ENCODE measurements at places on chromosomes 5 and 9.

DNA sequence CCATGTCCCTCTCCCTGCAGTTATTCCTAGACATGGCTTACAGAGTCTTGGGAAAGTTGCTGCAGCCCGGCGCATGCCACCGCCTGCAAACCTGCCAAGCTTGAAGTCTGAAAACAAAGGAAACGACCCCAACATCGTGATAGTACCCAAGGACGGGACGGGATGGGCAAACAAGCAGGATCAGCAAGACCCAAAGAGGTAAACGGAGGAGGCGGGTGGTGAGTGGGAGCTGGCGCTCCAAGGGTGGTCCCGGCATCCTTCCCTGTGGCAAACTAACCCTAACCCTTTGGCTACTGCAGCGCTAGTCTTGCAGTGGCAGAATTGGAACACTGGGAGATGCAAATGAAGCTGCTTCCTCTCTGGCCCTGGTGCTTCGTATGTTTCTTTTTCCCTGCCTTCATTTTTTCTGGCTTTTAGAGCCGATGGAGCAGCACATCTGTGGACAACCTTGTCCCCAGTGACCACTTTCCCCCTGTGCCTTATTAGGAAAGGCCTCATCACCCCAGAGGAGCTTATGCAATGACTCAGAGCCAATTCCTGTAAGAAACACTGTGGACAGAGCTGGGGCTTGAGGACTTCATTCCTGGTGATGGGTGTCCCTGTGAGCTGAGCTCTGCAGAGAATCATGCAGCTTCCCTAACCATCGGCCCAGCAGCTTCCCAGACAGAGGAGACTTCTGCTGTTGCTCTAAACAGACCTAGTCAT, 38.9 kb downstream of the PRRC2B start:
- DNase-seq = no peak

- no peak for DNase-seq
Observed at GRCh38 chr5:126917918-126918614, 112.3 kb downstream of the MARCHF3 start.

DNA sequence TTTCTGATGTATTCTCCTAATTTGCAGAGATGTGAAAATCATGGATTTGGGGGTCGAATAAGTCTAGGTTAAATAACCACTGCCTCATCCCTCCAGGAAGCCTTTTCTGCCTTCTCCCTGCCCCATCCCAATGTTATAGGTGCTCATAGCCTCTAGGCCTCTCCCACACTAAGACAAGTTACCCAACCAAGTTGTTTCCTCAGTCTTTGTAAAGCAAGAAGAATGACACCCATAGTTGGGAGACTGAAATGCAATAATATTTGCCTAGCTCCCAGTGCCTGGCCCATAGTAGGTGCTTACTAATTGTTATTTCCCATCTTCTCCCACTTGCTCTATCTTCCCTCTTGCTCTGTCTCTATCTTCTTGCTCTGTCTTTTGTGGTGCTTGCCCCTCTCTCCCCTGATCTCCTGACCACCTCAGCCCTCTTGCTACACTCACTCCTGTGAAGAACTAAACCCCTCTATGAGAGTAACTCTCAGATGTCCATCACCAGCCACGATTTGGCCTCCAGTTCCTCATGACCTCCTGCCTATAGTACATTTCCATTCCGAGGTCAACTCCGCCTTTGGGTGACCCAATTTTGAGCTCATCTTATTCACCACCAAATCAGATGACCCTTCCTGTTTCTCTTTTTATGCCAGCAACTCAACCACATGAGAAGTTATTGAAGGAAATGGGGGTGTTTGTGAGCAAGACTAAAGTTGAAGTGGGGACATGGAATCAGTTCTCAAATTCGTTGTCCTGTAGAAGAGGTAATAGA, 7.0 kb downstream of the AFAP1L1 start:
- DNase-seq = no peak

DNA sequence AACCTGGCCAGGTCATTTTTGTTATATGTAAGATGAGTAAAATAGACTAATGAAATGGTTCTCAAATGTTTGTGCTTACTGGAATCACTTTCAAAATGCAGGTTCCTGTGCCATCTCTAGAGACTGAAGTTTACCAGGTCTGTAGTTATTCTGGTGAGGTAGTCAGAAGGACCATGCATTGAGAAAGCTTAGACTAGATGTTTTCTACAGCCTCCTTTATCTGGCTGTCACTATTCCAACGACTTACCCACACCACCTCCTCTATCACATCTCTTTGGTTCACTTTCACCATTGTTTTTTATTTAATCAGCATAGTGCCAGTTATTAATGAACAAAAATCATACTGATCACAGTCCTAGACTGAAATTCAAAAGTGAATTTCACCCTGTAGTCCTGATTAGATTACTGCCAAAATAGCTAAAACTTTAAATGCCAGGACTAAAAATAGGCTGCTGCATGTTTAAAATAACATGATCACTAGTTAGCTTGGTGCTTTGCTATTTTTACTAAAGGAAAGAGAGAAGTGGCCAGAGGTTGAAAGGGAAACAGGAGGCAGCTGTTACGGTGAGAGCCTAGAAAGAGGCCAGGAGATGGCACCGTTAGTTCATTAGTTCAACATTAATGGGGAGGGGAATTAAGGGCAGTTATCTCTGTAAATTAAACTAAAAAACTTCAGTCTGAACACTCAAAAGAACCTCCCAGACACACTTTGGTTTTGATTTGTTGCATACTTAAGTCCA, 13.9 kb upstream of the FNIP1 start:
- no peak for DNase-seq

DNA sequence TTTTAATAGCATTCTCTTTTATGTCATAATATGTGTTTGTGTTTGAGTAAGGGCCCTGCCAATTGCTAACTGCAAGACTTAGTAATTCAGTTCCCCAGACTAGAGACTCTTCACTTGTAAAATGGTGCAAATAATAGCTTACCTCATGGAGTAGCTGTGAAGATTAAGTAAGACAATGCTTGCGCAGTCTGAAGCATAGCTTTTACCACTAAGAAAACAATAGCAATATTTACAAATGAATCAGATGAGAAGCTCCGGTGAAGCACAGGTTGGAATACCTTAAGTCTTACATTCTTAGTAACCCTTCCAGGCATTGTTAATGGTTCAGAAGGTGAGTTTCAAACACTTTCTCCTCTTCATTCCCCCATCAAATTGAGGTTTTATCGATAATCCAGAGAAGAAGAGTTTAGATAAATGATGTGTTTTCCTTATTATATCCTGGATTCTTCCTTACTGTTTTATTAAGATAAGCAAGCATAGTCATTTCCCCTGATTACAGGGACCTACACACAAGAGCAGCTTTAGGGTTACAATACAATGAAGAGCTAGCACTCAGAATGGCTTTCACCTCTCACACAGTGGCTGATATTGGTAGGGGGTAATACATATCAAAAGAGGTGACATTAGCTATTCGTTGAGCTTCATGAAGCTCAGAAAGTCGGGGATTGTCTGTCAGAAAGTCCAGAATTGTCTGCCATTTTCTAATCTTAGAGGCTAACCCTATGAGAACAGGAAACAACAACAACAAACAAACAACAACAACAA, 96.4 kb upstream of the EDIL3 start:
- no peak for DNase-seq

DNA sequence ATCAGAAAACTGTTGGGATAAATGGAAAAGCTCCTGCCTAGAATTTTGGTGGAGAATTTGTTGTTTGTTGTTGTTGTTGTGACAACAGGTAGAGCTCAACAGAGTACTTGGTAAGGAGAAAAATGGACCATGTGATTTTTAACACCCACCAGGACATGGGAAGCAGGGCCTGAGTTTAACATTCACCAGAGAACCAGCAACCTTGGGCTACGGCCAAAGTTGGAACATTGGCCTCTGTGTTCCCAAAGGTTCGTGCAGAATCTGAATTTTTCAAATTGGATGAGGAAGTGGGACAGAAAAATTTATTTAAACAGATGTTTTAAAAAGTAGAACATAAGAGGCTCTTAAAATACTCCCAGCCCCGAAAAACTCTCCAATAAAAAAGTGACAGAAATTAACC, 127.0 kb downstream of the GNA14 start:
- DNase-seq = no peak

DNA sequence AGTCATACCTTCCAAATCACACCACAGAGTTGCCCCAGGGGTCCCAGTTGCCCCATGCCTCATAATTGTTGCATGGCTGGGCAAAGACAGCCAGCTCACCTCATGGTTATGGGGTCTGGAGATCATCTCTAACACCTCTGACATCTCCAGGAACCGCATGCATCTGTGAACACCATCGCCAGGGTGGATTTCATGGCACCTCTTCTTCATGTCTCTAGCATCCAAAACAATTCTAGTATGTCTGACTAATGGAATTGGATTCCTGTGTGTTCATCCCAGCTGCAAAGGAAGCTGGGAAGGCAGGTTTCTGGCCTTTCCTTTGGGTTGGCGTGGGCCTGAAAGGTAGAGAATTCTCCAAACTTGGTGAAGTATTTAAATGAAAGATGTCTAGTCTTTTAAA, 122.3 kb upstream of the ABCA1 start:
- no peak for DNase-seq

GRCh38 chr9:74497748-74498620, 849 bp downstream of the RORB start:
- DNase-seq = no peak

DNA sequence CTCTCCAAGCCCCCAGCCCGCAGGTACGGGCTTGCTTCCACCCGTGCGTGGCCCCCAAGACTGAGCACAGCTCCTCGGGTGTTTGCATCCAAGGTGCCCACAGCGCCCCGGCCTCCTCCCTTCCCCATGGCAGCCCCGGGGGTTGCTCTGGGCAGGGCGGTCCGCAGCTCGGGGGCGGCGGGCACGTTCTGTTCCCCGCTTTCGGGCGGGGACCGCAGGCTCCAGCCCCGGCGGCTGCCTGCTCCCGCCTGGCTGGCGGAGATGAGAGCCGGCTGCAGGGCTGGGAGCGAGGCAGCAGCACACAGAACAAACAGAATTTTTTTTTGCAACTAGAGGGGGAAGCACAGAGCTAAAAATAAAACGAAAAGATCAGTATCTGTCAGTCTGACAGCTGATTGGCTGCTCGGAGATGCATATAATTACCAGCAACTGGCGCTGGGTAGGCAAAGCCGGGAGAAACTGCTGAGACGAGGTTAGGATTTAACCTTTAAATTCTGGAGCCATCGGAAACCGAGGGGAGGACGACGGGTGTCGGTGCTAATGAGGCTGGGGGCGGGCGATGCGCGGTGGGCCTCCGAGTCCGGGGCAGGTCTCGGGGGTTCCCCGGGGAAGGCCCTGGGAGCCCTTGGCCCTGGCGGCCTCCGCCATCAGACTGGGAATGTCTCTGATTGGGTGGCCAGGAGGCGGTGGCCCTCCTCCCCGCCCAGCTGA, 142.7 kb upstream of the IER5L start:
- peak; percentile 40 for DNase-seq

- DNase-seq = no peak
Observed at GRCh38 chr9:128125580-128126354, 1.8 kb downstream of the PTGES2 start.

DNA sequence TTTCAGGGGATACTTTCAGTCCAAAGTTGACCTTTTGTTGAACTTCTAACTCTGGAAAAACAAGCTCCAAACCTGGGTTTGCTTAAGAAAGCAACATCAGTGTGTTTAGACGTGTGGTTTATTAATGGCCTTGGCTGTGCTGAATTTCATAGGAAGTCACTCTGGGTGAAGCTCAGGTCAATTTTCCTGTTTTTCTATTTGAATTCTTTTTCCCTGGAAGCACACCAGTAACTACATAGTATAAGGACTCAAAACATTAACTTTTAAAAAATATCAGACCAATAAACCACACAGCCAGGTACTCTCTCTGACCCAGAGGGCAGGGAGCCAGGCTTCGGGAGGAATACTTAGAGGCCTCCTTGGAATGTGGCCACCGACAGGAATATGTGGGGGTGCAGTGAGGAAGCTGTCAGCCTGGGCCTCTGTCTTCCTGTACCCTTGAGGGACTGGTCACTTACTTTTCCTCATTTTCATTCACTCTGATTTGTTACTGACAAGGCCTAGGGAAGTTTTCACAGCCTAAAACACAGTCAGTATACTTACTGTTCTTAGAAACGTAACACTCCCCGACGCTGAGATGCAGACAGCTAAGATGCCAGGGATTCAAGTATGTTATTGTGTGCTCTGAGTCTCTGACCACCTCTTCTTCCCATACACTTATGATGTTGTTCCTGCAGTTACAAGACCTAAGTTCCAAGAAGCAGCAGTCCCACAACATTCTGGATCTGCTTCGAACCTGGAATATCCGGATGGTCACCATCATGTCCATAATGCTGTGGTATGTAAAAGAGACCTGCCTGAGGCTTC, 18.9 kb downstream of the SLC22A5 start:
- DNase-seq = no peak

DNA sequence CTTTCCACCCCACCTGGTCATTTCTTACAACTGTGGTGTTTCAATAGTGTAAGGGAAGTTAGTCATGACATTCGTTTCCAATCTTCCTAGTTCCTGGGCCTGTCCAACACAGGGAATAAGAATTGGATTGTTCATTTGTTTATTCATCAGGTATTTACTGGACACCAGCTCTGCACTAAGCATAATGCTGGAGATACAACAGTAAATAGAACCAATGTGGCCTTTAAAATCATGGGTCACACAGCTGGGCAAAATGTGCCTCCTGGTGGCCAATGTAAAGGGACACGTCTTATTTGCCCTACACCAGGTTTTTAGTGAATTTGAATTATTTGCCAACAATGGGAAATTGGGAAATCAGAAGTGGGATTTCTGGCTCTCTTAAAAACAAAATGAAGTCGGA, 10.4 kb downstream of the ABLIM3 start:
- no peak for DNase-seq

- DNase-seq = no peak
Observed at GRCh38 chr5:33901156-33901555, 9.4 kb upstream of the ADAMTS12 start.

GRCh38 chr9:127561491-127562278, 50.4 kb upstream of the STXBP1 start:
- no peak for DNase-seq

DNA sequence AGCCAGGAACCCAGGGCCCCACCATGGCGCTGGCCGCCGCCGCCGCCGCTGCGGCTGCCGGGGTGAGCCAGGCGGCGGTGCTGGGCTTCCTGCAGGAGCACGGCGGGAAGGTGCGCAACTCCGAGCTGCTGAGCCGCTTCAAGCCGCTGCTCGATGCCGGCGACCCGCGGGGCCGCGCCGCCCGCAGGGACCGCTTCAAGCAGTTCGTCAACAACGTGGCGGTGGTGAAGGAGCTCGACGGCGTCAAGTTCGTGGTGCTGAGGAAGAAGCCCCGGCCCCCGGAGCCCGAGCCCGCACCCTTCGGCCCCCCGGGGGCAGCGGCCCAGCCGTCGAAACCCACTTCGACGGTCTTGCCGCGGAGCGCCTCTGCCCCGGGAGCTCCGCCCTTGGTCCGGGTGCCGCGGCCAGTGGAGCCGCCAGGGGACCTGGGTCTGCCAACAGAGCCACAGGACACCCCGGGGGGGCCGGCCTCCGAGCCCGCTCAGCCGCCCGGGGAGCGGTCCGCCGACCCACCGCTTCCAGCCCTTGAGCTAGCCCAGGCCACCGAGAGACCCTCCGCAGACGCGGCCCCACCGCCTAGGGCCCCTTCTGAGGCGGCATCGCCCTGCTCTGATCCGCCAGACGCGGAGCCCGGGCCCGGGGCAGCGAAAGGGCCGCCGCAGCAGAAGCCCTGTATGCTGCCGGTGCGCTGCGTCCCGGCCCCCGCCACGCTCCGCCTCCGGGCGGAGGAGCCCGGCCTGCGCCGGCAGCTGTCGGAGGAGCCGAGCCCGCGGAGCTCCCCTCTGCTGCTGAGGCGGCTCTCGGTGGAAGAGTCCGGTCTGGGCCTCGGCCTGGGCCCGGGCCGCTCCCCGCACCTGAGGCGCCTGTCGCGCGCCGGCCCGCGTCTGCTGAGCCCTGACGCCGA, 749 bp downstream of the SOWAHA start:
- peak; percentile 29 for DNase-seq

- no peak for DNase-seq
Observed at GRCh38 chr5:16937503-16938161, 1.5 kb upstream of the MYO10 start.

GRCh38 chr9:20624201-20625002, 2.1 kb upstream of the MLLT3 start:
- peak; percentile 35 for DNase-seq

All from activated naive CD4-positive, alpha-beta T cell treated with Interleukin-2 at 50 U/mL for 16 hours (primary cell).